Esophagus squamous epithelium (tissue), 5 donors: ENCODE measurements at places on chromosomes 16 and 17.

DNA sequence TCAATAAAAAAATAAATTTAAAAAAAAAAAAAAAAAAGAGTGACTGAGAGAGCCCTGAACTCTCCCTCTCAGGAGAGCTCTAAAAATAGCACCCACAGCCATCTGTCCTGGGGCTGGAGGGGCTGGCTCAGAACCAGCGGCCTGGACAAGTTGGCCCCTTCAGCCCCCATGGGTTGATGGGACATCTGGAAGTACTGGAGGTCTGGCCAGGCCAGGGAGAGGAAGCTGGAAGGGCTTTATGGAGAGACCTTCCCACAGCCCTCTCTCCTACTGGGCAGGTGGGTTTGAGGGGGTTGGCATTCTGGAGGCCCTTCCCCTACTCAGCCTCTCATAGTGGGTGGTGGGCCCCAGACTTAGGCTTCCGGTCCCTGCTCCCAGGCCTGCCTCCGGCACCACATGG is 93.7 kb upstream of the TMEM97 start:
- DNase-seq: no peak

DNA sequence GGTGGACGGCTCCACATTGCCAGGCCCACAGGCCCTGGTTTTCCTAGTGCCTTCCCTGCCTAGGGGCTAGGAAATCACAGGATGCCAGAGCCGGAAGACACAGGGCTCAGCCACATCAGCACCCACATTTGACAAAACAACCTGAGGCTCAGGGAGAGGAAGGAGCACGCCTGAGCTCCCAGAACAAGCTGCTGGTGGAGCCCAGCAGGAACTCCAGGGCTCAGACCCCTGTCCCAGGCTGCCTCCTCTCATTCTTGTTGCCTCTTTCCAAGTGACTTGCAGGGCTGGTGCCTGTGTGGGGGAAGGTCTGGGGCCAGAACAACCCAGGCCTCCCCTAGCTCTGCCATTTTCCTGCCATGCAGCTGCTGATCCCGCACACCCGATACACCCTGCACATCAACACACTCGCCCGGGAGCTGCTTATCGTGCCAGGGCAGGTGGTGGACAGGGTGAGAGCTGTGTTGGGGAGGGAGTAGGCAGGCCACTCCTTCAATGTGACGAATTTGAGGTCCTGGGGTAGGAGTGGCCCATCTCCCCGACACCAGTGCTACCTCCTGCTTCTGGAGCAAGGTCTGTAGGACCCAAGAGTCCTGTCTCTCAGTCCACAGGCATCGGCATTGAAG is 7.6 kb downstream of the ALOX15B start:
- no peak for DNase-seq

GRCh38 chr17:40026816-40027613 is 11.8 kb downstream of the CSF3 start:
- DNase-seq: no peak

DNA sequence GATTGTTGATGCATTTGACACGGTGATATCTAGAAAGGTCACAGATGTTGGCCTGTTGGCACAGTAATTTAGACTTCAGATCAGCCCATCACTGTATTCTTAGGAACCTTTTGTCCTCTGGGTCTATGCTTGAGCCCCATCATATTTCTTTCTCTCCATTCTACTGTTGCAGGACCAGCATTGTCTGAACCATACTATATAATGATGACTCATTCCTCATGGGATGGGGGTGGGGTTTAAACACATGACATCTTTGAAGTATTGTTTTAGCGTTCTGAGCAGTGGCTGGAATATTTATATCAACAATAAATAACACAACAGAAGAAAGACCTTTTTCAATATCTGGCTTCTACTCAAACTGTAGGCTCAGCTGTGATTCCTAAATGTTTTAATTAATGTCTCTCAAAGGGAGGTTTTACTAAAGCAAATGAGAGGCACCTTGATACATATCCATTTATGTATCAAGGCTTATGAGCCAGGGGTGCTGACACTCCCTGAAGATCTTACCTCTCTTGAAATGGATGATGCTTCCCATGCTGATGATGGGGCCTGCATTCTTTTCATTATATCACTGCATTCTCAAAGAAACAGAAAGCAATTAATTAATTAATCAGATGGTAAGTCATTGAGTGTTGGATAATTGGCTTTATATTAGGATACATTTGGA is 379.0 kb upstream of the GOT2 start:
- no peak for DNase-seq

DNA sequence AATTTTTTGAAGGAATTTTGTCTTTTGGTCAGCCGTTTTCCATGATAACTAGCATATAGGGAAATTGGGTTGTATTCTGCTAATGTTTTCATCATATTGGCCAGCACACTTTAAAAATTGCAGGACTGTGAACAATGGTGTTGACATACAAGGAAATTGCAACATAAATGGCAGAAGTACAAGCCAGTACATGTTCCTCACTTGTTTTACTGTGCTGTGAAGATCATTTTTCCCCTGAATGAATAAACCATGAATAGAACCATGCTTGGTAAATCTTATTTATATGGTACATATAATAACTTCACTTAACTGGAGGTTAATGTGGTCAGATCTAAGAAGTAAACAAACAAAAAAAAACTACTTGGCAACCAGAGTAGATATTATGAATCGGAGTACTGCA is 22.8 kb downstream of the OMG start:
- no peak for DNase-seq

GRCh38 chr16:154217-155030 is 2.0 kb downstream of the HBZ start:
- DNase-seq: no peak

DNA sequence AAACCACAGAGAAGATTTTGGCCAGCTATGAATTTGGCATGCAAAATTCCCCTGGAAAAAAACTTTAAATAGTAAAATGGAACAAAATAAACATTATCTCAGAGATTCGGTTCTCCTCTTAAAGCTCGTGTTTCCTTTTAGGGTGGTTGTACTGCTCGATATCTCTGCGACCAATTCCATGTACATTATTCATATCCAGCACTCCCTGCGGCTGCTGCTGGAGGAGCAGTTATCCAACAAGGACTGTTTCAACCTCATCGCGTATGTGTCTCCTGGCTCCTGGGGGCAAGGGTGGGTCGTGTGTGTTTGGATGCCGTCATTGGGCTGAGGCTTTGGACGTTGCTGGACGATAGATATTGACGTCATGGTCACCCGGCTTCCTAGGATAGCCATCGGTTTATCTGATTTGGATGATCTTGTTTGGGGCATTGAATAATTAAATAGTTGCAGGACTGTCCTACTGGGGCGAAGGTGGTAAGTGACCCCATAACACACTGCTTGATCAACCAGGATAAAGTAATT is 33.8 kb downstream of the VWA3A start:
- no peak for DNase-seq
